Endothelial cell of coronary artery (primary cell): ENCODE measurements at places on chromosomes 13 and 19. TPM values are rescaled to one million over a fixed set of nuclear protein-coding genes. Genes with fewer than 3 reads are reported as not detected.

Gene GAPDHS
- not detected in 2 replicates for total RNA-seq

Gene VSIG10L
- 0.18 and 0.19 TPM in 2 replicates for total RNA-seq

Gene CD37
- total RNA-seq = not detected in 2 replicates

Gene FBXO27
- 0.54 and 0.94 TPM in 2 replicates for total RNA-seq

Gene CEBPA
- 0.09 and 0.18 TPM in 2 replicates for total RNA-seq
